ENCODE measurements at places on chromosomes 6 and 20. TPM values are rescaled to one million over a fixed set of nuclear protein-coding genes. Genes with fewer than 3 reads are reported as not detected.

The TFAP2C gene
- not detected for total RNA-seq

The SRXN1 gene
- 17.1 TPM for total RNA-seq

The TRIM40 gene
- not detected for total RNA-seq

- peaks cover 4% of the 10 kb centered on the region for H3K36me3 ChIP-seq
- DNase-seq: no peak
- no peak overlapping the region for H3K27ac ChIP-seq
- no peak overlapping the region for H3K4me3 ChIP-seq
Observed at GRCh38 chr20:62313460-62314338, 10.9 kb downstream of the ADRM1 start.

DNA sequence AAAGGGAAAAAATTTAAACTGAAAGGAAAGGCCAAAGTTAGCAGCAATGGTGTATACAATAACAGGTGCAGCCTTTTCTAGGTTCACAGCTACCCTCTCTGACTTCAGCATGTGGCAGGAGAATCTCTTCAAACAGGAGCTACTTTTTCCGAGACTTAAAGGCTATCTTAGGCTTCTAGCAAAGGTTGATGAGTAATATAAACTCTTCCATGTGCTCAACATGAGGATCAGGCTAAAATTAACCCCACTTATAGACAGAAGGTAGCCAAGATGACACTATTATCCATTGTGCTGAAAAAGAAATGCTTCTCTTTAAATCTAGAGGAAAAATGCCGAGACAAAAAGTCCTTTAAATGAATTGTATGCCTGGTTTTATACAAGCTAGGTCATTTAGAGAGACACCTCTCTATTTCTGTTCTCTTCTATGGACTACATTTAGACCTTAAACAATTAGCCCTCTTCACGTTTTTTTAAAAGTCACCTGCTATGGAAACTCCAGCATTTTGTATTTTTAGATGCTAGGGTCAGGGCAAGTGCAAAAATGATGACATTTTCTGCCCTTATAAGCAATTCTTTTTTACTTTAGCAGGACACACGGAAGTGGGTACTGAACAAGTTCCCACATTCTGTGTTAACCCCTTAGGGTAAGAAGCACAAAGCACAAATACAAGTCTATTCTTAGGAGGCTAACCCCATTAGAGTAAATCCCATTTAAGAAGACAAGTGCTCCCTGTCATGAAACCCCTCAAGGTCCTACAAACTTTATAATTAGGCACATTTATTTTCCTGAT, 216.8 kb upstream of the CITED2 start:
- no peak overlapping the region for H3K4me3 ChIP-seq
- no peak for DNase-seq
- H3K4me1 ChIP-seq: peaks cover 2% of the 10 kb centered on the region

- H3K27ac ChIP-seq: no peak overlapping the region
- no peak overlapping the region for H3K4me3 ChIP-seq
- no peaks in the 10 kb centered on the region for H3K4me1 ChIP-seq
Observed at GRCh38 chr20:9442858-9443257, 71.5 kb upstream of the LAMP5 start.

GRCh38 chr6:5610640-5611039, 349.3 kb downstream of the FARS2 start:
- H3K4me1 ChIP-seq: no peaks in the 10 kb centered on the region
- DNase-seq: no peak
- H3K27ac ChIP-seq: no peak overlapping the region
- no peaks in the 10 kb centered on the region for H3K27me3 ChIP-seq
- no peak overlapping the region for H3K4me3 ChIP-seq

GRCh38 chr6:100664274-100665040, 199.7 kb upstream of the SIM1 start:
- H3K4me3 ChIP-seq: no peak overlapping the region
- no peak overlapping the region for H3K27ac ChIP-seq
- H3K27me3 ChIP-seq: no peaks in the 10 kb centered on the region
- H3K4me1 ChIP-seq: peaks cover 11% of the 10 kb centered on the region
- DNase-seq: no peak

- peaks cover 8% of the 10 kb centered on the region for H3K27me3 ChIP-seq
- no peak for DNase-seq
- H3K4me1 ChIP-seq: no peaks in the 10 kb centered on the region
- H3K27ac ChIP-seq: no peak overlapping the region
Observed at GRCh38 chr6:47772359-47772758, 9.5 kb upstream of the OPN5 start.

- peaks cover 28% of the 10 kb centered on the region for H3K4me1 ChIP-seq
- H3K4me3 ChIP-seq: no peak overlapping the region
- no peak for DNase-seq
- H3K27me3 ChIP-seq: no peaks in the 10 kb centered on the region
- H3K27ac ChIP-seq: no peak overlapping the region
Observed at GRCh38 chr6:166484863-166485262, 101.6 kb downstream of the RAMACL start.

DNA sequence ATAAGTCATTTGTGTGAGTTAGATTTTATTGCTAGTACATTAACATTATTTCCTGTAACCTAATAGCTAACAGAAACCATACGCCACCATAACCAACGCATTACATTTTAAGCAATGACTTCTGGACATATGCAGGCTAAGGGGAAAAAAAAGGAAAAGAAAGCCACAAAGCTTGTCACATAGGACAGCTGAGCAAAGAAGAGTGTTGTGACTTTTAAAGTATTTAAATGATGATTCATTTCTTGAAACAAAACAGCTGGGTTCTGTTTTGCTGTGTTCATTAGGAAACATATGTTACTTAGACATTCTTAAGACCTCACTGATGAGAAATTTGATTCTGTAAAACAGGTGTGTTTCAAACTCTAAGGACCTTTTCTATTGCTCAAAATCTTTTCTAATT, 171.4 kb downstream of the COL9A1 start:
- H3K4me1 ChIP-seq: no peaks in the 10 kb centered on the region
- H3K4me3 ChIP-seq: no peak overlapping the region
- H3K36me3 ChIP-seq: no peaks in the 10 kb centered on the region
- H3K27ac ChIP-seq: no peak overlapping the region
- no peak for DNase-seq
- H3K27me3 ChIP-seq: no peaks in the 10 kb centered on the region

GRCh38 chr6:139473231-139473701, 98.8 kb upstream of the CITED2 start:
- H3K4me1 ChIP-seq: peaks cover 13% of the 10 kb centered on the region
- H3K27me3 ChIP-seq: no peaks in the 10 kb centered on the region
- H3K36me3 ChIP-seq: no peaks in the 10 kb centered on the region

DNA sequence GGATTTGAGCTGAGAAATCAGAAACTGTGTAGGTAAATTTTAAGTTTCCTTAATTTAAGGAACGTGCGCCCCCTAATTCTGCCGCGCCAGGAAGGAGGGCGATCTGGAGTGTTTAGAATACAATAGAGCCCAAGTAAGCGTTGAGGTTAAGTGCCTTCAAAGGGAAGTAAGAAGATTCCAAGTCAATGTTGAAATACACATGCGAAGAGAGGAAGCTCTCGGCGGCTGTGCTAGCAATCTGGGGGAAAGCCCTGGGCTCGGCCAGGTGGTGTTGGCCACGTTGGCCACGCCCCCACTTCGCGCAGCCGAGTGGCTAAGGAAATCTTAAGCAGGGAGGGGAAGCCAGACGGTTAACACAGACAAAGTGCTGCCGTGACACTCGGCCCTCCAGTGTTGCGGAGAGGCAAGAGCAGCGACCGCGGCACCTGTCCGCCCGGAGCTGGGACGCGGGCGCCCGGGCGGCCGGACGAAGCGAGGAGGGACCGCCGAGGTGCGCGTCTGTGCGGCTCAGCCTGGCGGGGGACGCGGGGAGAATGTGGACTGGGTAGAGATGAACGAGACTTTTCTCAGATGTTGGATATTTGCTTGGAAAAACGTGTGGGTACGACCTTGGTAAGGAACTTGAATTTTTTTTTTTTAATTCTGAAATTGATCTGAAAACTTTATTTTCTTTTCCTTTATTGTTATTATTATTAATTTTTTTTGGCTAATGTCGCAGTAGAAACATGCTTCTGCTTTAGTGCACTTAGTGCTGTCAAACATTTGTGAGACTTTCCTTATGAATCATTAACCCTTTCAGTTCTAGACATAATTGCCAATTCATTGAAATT, at the start of gene PRDM1:
TSS of gene PRDM1 (plus strand) at position 353 of the 830 bp plus-strand sequence. CDS start at position 571, 218 bp downstream.
- H3K27me3 ChIP-seq: no peaks in the 10 kb centered on the region
- H3K27ac ChIP-seq: peak within 1 kb of the TSS; percentile 71
- H3K36me3 ChIP-seq: peaks cover 53% of the 10 kb centered on the region
- peak within 1 kb of the TSS; percentile 97 for H3K4me3 ChIP-seq
- peak; percentile 90 for DNase-seq

All from activated CD4-positive, alpha-beta memory T cell treated with anti-CD3 and anti-CD28 coated beads, Interleukin-2, amount 10 ng/mL, durations not matched to agents 7 days and 5 days (primary cell).